ENCODE measurements at places on chromosomes 2 and 18.

- no peak for DNase-seq
Measured at GRCh38 chr2:109434351-109434750, 179.4 kb downstream of the SEPTIN10 start.

DNA sequence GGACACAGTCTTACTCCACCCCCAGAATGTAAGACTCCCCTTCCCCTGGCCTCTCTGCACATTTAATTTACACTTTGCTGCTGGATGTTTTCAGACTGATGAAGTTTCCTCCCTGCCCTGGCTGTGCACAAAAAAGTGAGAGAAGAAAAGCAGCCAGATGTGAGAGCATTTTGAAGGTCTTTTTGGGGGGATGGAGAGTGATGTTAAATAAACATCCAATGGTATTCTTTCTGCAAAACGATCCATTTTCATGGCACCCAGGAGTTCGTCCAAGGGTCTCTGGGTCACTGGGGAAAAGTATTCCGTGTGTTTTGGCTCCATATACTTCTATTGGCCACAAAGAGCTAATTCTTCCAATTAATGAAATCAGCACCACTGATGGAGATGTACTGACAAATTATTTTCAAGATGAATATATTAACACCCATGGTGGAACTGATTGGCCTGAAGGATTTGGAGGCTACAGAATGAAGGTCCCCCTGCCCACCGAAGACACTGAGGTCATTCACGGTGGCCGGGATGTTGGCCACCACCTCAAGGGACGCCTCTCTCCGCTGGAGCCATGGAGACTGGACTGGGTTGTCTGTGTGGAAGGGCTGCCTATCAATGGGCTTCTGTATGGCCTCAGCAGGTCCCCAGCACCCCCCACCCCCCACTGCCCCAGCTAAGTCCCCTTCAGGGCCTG lies 107.6 kb upstream of the PKDCC start:
- DNase-seq: no peak

- DNase-seq: no peak
Measured at GRCh38 chr2:198453866-198454265, 649.5 kb downstream of the PLCL1 start.

DNA sequence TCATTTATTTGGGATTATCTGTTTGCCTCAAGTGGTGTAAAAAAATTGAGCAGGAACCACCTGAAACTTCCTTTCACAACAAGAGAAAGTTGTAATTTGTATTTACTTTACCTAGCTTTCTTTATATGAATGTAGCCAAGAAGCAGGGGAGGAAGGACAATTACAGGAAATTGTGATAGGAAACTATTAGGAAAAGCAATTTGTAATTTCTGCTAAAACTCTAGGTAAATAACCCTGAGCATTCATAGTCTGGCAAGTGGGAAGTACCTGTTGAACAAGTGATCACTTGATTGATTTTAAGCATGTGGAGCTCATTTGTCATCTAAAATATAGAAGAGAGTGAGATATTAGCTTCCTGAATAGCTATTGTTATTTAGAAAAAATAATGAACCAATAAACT lies 5.0 kb downstream of the TFPI start:
- no peak for DNase-seq

GRCh38 chr2:165373278-165374010 lies 96.1 kb upstream of the CSRNP3 start:
- no peak for DNase-seq

DNA sequence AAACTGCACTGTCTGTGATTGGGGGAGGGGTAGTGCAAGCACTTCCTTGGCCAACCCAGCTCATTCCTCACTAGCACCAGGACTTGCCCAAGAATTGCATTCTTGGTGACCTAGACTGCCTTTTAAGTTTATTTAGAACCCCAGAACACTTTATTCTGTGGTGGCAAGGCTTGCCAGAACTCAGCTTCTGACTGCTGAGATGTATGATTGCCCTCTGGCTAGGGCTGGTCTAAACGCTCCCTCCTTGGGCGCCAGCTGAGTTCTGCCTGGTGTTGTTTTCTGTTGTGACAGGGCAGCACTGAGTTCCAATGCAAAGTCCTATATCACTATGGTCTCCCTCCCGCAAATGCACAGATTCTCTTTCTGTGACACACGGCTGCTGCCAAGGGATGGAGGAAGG lies 247.7 kb downstream of the ZNF385B start:
- DNase-seq: no peak

GRCh38 chr2:8666581-8666980 lies 15.3 kb upstream of the ID2 start:
- DNase-seq: no peak

DNA sequence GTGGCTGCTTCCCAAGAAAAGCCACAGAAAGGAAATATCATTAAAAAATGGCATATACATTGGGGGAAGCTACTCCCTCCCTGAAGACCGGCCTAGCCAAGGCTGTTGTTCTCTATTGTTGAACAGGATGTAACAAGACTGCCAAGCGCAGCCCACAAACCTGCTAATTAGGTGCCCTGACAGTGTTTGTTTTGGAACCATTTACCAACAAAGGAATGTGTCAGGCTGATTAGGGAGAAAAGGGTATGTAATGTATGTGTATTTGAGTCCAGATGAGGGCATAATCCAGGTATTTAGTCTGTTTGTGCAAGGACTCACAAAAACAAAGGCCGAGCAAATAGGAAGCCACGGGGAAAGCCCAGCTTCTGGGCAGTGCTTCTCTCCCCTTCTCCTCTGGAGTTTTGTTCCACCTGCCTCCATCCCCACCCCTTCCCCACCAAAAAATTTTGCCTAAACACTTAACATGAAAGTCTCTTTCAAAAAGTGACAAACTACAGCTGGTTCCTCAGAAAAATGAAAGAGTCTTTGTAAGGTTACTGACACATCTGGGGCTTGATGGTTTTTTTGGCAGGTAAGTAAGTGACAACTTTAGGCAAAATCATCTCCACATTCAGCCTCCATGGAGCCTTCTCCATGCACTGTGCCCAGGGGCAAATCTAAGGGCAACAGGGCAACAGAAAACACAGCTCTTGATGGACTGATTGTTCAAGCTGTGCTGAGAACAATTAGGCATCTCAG lies 78.3 kb upstream of the FZD5 start:
- no peak for DNase-seq

- no peak for DNase-seq
Measured at GRCh38 chr2:216539791-216540241, 41.2 kb downstream of the RPL37A start.

DNA sequence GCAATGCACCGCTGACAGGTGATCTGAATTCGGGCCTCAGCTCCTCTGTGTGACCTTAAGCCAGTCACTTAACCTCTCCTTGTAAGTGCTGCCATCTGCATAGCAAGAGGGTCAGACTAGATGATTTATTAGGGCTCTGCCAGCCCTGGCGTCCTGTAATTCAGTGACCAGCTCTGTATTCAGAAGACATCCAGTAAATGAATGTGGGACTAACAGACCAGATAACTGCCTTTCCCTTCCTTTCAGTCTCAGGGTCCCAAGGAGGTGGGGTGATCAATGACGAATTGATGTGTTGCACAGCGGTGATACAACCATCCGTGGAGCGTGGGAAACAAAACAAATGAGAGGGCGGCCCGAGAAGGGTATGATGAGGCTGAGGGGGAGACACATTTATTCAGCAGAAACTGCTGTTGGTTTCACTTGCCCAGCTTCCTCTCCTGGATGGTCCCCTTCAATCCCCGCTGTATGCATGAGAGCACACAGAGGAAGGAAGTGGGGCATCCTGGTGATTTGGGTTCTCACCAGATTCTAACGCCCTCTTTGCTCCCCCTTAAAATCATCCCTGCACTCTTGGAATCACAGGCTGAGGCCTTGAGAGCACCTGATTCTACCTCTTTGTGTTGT lies 92.8 kb downstream of the VIT start:
- DNase-seq: no peak

DNA sequence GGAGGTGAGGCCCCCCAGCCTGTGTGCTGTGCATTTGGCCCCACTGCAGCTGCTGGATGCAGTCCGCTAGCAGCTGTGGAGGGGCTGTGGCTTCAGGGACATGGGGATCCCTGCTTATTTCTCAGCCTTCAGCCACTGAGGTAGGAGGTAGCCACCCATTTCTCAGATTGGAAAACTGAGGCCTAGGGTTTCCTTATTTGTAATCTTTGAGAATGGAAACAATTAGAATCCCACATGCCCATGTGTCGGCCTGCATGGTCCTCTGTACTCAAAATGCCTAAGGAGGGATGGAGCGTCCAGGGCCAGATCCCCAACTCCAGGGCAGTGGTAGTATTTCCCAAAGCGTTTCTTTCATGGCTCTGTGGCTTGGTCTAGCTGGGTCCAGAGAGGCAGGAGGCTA lies 42.1 kb downstream of the TOGARAM2 start:
- DNase-seq: no peak

Measured in CD4-positive, alpha-beta T cell treated with Interleukin-21 for 1 hour (primary cell).